ENCODE measurements at places on chromosomes 11 and 22. TPM values are rescaled to one million over a fixed set of nuclear protein-coding genes. Genes with fewer than 3 reads are reported as not detected.

- DNase-seq = no peak
Observed at GRCh38 chr11:42329929-42330565, 870.6 kb upstream of the LRRC4C start.

DNA sequence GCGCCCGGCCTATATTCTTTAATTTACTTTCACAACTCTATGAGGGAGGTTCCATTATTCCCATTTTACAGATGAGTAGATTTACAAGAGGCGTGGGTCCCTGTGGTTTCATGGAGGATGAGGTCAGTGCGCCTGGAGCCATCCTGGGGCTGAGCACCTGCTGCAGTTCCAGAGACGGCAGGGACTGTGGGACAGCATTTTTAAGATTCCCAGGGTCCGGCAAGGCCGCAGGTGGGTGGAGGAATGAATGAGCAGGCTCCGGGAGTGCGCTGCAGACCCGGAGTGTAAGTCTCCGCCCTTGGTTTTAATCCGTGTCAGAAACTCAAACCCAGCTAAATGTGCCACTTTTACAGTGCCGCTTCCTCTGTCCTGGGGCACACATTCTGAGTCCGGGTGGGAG lies 4.1 kb upstream of the CHRM1 start:
- DNase-seq = no peak

DNA sequence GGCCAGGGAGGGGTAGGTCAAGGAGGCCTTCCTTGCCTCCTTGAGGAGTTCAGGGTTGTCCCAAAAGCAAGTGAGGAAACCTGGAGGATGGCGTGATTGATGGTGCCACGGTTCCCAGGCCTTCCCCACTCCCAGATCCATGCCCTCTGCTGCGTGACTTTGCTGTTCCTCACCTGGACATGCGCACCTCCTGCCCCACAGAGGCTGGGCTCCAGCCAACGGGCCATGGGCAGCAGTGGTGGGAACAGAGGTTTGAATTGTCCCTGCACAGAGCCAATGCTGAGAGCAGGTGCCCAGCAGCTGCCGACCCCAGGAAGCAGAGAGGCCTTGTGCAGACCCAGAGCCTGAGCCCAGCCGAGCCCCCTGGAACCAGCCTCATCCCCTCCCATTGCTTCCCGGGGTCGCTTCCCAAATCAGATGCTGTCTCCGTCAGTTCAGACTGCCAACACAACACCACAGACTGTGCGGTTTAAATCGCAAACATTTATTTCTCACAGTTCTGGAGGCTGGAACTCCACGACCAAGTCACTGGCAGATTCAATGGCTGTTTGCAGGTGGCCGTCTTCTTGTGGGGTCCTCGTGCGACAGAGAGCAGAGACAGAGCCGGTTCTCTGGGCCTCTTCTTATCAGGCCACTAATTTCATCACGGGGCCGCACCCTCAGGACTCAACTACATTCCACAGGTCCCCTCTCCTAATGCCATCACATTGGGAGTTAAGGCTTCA lies 6.2 kb upstream of the LINC01488 start:
- no peak for DNase-seq

- DNase-seq = no peak
Observed at GRCh38 chr11:122796128-122796717, 42.1 kb upstream of the CRTAM start.

DNA sequence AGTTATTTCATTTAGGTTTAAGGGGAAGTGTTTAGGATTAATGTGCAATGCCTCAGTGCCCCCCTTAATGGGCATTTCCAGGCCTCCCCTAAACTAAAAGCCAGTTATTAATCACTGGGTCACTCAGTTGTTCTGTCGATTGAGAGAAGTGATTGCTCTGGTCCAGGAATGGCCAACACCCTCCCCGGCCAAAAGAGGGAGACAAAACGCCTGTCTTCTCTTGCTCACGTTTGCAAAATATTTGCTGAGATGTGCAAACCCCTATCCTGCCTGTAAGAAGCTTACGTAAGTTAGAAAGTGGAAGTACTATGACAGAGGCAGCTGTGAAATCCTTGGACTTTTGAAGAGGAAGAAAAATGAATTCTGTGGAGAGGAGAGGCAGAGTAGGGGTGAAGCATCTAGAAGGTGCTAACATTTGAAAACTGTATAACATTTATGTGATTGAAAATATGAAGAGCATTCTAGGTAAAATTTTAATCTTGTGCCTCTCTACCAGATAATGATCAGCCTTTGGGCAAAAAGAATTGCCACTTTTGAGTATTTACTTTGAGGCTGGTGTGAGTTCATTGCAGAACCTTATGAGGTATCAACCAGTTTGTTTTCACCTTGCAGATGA lies 37.7 kb downstream of the NTM start:
- DNase-seq = peak; percentile 48

DNA sequence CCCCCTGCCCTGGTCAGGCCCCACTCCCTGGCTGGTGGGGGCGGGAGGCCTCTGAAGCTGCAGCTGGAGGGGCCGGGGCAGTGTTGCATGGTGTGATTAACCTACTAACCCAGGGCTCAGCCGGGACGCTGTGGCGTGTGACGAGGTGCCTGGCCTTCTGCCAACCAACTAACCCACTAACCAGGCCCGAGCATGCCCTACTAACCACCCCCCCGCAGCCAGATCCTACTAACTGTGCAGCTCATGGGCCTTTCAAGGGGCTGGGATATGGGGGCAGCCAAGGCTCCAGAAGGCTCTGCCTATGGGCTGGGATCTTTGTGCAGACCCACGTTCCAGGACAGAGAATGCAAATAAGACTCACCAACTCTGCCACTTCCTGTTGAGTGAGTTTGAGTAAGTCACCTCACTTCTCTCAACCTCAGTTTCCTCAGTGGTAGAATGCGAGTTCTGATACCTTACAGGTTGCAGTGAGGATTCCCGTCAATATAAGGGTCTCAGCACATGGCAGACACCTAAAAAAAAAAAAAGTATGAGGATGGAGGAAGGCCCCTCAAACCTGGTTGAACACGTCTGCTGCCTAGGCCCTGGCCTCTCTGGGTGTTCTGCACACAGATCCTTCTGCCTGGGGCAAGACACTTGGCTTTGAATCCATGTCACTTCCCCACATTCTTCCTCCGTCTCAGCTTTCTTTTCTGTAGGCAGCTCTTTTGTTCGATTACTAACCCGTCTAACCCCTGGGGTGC lies 14.1 kb downstream of the MIAT start:
- DNase-seq = peak; percentile 60

GRCh38 chr11:57085611-57086010 lies 96.1 kb upstream of the LRRC55 start:
- no peak for DNase-seq

- no peak for DNase-seq
Observed at GRCh38 chr11:26947379-26947844, 46.5 kb upstream of the FIBIN start.

- DNase-seq = no peak
Observed at GRCh38 chr11:119809346-119809745, 80.3 kb upstream of the NECTIN1 start.

GRCh38 chr11:80758787-80759186 lies 1318.0 kb upstream of the TENM4 start:
- DNase-seq = no peak

DNA sequence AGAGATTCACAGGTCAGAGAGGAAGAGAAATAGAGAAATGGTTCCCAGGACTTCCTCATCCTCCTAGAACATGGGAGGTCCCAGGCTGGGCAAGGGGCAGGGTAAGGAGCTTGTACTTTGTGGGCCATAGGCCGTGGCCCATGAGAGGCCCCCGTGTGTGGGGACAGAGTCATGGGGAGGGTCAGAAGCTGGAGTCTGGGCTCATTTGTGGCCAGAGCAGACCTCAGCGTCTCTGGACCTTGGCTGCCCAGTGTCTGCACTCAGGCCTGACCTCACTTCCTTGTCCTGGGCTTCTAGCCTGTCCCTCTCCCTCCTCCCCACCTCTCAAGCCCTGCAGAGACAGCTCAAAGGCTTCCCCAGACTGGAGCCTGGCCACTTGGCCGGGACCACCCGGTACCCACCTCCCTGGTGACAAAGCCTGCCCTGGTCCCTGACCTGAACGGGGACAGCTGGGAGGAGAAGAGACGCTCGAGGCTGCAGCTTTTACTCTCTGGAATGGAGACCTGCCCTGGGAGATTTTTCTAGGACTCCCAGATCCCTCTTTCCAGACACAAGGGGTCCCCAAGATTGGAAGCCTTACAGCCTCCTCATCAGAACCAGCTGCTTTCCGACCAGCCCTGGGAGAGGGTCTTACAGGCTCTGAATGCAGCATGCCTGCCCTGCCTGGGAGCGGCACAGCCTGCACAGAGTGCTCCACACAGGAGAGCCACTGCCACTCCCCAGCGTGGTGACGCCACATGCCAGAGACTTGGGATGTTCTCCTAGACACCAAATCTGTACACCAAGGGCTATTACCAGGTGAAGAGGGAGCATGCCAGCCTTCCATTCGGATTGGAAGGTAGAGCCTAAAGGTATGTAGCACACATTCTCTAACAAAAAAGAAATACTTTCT lies 569.0 kb upstream of the B3GAT1 start:
- no peak for DNase-seq

DNA sequence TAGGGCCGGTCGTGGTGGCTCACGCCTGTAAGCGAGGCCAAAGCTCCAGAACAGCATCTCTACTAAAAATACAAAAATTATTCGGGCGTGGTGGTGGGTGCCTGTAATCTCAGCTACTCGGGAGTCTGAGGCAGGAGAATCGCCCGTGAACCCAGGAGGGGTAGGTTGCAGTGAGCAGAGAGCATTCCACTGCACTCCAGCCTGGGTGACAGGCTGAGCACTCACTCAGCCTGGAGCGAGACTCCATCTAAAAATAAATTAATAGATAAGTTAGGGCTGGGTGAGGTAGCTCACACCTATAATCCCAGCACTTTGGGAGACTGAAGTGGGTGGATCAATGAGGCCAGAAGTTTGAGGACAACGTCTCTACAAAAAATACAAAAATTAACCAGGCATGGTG lies 10.2 kb upstream of the TAB1 start:
- DNase-seq = no peak

DNA sequence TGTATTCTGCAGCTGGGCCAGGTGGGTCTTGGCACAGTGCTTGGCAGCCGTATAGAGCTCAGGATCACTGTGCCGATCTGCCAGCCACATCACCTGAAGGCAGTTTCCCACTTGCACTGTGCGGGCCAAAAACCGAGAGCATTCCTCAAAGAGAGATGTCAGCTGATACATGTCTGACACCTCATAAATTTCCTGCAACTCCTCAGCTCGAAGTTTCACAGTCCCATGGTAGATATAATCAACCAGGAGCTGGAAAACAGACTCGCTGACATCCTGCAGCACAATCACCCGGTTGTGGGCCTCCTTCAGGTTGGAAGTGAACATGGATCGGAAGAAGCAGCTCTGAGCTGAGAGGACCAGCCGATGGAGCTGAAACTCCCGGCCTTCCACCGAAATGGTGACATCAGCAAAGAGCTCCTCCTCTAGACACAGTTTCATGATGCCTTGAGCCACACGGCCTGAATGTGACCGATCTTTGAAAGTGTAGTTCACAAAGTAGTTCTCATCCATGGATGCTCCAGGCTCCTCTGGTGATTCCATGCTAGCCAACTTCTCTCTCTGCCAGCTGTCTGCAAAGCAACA lies 1.2 kb downstream of the KBTBD4 start:
- no peak for DNase-seq

- no peak for DNase-seq
Observed at GRCh38 chr11:57224537-57224936, 12.5 kb downstream of the APLNR start.

DNA sequence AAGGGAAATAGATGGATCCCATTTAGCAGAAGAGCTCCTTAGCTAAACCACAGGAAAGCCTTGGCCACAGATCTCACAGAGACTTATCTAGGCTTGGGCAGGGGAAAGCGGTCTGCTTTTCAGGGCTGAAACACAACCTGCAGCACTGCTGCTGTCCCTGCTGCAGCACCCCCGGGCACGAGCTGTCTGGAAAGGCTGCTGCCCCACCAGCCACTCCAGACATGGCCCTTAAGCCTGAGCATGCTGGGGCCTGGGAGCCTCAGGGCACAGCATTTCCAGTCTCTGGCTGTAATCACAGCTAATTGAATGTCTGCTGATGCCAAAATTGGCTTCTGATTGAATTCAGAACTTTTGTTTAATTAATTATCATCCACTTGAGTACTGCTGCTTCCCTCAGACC lies 115.0 kb downstream of the TMPRSS5 start:
- DNase-seq = no peak

- DNase-seq = no peak
Observed at GRCh38 chr11:58134151-58134550, 8.8 kb upstream of the OR9I1 start.

DNA sequence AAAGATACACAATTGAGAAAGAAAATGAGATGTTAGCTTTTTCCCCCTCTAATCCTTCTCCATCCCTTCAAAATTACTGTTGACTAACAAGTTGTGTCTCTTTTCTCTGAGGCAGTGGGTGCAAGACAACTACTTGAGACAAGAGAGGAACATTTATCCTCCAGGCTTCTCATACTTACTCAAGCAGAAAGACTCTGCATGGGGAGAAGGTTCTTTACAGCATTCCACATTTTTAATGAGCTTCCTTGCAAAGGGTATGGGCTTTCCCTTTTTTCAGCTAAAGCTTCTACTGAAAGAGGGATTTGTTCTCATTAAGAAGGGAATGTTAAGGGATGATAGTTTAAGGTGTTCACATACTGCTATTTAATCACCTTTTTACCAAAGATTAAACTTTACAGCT lies 47.8 kb downstream of the PAX6 start:
- no peak for DNase-seq

DNA sequence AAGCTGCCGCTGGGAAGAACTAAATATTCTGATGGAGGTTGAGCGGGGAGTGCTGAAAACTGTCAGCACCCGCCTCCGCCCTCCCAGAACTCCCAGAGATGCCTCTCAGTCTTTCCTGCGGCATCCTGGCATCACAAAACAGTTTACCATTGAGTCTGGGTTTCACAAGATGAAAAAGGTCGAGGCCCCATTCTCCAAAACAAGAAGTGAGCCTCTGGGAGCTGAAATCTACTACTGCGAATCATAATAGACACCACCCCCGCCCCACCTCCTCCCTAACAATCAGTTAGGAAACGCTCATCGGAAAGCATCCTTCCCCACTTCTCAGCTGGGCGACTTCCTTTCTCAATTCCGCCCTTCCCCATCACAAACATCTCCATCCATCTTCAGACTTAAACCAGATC lies 1.0 kb downstream of the SUN2 start:
- no peak for DNase-seq

DNA sequence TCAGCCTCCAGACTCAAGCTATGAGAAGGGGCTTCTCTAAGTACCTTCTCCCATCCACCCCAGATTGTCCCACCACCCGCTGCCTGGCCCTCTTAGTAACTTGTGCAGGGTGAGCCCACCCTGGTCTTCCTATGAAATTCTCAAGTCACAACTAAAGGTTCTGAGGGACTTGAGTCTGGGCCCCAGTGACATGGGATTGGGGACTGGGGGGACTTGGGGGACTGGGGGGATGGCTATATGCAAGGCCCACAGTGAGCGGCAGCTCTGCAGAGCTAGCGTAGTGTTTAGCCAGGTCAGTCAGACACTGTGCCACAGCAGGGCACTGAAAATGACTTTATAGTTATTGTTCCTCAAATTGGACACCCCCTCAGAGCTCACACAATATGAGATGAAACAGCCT lies 622.3 kb upstream of the CADM1 start:
- no peak for DNase-seq

The APLNR gene
- 2.4 TPM for total RNA-seq

The CECR2 gene
- 12.0 TPM for total RNA-seq

The SEPTIN5 gene
- total RNA-seq = 1.1 TPM

The SOX6 gene
- 14.1 TPM for total RNA-seq

The GAB4 gene
- not detected for total RNA-seq

The SAA4 gene
- total RNA-seq = 738 TPM

The SORL1 gene
- total RNA-seq = 133 TPM

The SCGB1C1 gene
- not detected for total RNA-seq

The DUSP8 gene
- 0.23 TPM for total RNA-seq

The XRRA1 gene
- 12.2 TPM for total RNA-seq

The SCGB1D2 gene
- total RNA-seq = not detected

The SEC14L2 gene
- total RNA-seq = 252 TPM

The AP1B1 gene
- total RNA-seq = 37.9 TPM
